Cortex of kidney (tissue), 1 donor: ENCODE measurements at places on chromosomes 13 and 19.

GRCh38 chr19:35194012-35194984, 34.2 kb downstream of the FAM187B start:
- DNase-seq: no peak

DNA sequence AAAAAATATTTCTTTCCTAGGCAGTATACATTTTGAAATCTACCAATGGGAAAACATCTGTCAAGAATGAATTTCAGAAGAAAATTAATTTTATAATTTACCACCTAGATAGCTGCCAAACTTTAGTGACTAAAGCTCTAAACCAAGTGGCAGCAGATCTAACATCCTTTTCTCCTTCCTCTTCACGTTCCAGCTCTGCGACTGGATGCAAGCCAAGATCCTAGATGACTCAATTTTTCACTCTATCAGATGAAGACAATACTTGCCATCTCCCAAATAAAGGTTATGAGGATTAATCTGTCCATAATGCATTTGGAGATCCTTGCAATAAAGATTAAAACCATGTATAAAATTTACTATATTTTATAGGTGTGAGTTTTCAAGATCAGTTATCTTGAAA, 66.7 kb upstream of the MIR17HG start:
- DNase-seq: no peak

- DNase-seq: no peak
These were observed 4.9 kb downstream of the NAPA start for GRCh38 chr19:47509973-47510372.

DNA sequence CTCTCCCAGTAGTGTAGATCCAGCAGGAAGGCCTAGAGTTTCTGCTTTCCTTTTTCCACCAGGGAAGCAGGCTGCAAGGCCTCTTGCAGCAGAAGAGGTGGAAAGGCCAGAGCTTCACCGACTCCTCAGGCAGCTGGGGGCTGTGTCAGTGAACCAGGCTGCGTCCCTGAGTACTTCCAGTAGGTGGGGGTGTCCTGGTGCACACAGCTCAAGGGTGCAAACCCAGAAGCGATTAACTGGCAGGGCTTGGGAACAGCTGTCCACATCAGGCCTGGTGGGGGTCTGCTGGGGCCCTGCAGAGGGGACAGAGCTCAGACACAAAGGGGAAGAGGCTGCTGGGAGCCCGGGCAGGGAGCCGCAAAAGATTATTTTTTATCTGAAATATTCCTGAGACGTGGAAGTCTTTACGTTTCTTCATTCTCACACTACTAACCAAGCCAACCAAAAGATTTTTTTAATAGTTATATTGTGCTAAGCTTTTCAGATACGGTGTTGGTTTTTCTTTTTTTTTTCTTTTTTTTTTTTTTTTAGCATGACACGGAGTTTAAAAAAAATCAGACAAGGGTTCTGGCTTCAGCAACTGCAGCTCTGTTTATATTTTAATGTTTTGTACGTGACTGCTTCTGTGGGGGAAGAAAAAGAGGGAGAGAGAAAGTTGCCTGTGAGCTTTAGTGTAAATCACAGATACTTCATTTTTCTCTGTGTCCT, 11.0 kb downstream of the TSHZ3 start:
- no peak for DNase-seq

DNA sequence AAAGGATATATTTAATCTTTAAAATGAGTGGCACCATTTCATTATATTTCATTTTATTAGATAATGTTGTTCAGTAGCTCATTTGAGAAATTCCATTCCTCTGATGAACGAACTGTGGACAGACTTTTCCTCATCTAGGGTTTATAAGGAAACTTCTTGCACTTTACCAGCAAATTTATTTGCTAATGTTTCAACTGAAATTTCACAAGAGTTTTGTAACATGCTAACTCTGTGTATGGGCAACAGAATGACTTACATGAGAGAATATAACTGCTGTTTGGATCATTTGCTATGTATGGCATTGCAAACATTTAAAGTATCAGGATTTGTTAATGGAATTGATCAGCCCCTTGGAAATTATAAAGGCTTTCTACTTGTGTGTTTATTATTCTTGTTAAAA, 3.7 kb upstream of the IRS2 start:
- no peak for DNase-seq

GRCh38 chr19:10924597-10924996, 3.8 kb downstream of the YIPF2 start:
- no peak for DNase-seq

GRCh38 chr19:44570984-44571684, 41.7 kb upstream of the CEACAM20 start:
- no peak for DNase-seq

DNA sequence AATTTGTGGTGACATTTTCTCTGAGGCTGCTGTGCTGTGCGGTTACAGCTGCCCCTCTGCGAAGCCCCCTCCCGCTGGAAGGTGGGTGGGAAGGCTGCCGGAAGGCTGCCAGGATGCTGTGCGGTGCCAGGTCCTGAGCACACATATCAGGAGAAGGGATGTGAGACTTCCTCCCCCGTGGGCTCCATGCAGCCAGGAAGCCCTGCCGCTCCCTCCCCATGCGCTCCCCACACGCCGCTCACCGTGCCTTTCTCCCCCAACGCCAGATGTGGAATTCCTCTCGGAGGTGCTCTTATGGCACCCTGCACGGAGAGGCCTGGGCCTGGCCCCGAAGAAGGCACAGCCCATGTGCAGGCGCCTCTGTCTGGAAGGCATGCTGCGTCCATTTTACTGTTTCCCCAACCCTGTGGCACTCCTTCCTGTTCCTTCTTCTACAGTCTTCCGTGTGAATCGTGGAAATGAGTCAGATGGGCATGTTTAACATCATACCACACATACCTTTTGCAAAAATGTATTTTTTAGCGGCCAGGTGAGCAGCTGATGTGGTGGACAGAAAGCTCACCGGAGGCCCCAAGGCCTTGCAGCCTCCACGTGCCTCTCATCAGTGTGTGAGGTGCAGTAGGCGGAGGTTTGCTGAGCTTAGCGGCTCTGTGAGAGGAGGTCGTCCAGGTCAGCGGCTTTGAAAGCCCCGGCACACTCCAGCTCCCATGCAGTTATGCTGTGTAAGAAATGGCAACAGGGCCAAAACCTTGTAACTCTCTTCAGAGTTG, 88.0 kb downstream of the ATP11A start:
- DNase-seq: no peak

- DNase-seq: no peak
These were observed 329.8 kb downstream of the MYO16 start for GRCh38 chr13:108959234-108959633.

- DNase-seq: no peak
These were observed 515.8 kb downstream of the KLF12 start for GRCh38 chr13:73618275-73618865.

DNA sequence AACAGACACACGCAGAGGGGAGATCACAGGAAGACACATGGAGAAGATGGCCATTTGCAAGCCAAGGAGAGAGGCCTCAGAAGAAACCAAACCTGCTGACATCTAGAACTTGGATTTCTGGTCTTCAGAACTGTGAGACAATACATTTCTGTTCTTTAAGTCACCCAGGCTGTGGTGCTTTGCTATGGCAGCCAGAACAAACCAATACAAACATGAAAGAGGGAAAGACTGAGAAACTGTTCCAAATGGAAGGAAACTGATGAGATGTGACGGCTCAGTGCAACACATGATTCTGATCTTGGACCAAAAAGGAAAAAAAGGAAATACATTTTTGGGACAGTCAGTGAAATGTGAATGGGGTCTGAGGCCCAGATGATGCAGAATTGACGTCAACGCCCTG, 30.2 kb upstream of the SACS start:
- no peak for DNase-seq

DNA sequence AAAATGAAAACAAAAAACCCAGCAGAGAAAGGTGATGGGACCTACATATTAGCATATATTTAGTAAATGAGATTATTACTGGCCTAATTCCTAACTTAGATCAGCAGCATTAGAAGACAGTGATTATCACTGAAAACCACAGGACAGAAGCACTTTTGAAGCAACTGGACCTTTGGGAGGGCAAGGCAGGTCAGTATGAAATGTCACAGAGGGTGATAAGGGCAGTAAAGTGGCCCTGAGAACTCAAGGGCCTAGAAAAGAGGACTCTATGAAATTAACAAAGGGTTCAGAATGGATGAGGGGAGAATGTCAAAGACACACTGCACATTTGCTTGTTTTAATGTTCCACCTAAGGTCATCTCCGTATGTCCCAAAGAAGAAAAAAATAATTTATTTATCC, 148.7 kb downstream of the VWA8 start:
- DNase-seq: no peak
